ENCODE measurements at places on chromosomes 13 and 19.

GRCh38 chr13:111893607-111894443 is 173.1 kb upstream of the SOX1 start:
- DNase-seq = peak; percentile 71

- DNase-seq = no peak
These were observed 165.2 kb downstream of the SHISA2 start for GRCh38 chr13:25886438-25887214.

DNA sequence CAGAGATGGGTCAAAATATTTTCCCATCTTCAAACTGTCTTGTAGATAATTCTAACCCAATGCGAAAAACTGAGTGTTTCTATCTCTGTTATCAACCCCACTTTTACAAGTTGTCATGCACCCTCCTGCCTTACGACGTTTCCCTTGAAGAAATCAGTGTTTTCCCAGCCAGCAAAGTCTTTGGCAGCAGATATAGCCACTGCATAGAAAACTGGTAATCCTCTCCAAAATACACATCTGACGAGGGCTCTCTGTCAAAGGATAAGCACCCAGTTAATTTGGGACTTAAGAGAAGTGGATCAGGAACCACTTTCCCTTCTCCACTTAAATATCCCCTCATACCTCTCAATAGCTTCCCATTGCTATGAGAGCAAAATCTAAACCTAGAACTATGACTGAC is 351.9 kb upstream of the MIR17HG start:
- DNase-seq = no peak

DNA sequence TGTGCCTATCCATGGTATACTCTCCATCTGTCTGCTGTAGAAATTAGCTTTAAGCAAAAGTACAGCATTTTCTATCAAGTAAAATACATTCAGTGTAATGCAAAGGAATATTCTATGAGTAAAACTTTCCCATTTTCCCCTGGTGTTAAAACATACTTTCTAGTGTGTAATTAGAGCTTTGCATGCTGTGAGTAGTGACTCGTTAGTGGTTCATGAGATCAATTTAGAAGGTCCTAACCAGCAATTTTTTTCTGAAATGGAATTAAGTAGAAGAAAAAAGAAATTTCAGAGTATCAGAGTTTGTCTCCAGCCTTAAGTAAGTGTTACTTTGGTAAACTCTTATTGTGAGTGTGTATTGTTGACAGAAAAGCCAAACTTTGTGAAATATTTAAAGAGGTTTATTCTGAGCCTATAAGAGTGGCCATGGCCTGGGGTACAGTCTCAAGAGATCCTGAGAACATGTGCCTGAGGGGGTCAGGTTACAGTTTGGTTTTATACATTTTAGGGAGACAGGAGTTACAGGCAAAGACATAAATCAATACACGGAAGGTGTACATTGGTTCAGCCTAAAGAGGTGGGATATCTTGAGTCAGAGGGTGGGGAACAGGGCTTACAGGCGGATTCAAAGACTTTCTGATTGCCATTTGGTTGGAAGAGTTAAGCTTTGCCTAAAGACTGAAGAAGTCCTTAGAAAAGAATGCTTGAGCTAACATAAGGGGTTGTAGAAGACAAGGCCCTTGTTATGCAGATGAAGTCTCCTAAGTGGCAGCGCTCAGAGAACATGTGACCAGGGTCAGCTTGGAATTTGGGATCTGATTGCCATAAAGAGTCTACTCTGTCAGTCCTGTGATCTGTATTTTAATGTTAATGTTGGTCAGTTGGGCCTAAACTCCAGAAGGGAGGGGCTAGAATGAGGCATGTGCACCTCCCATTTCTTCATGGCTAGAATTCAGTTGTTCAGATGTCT is 25.5 kb downstream of the FAM187B start:
- DNase-seq = no peak

DNA sequence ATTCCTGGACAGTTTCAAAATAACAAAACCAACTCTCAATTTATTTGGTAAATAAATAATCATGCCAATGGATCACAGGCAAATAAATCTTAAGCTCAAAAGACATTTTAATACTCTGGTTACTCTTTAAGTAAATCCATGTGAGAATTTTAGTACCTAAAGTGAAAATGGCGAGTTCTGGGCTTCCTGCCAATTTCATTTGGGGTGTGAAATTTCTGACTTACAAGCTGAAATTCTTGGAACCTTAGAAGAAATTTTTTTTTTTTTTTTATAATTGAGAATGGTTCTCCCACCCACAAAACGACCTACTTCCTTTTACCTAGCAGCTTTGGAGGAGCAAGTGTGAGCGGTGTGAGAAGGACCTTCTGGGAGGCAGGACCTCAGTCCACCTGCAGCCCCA is 354.5 kb upstream of the NBEA start:
- no peak for DNase-seq

DNA sequence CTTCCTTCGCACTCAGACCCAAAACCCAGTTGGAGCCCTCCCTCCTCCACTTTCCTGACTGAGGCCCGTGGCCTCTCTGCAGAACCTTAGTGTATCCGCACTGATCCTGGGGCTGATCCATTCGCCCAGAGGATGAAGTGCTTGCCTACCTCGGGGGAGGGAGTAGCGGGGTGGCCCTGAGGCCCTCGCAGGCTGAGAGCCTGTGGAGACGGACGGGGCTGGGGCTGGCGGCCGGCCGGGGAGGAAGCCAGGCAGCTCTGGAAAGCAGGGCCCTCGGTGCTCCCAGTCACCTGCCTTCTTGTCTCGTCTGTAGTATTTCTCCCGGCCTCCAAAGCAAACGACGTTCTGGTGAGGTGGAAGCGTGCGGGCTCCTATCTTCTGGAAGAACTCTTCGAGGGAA is 1.3 kb downstream of the PROZ start:
- DNase-seq = peak; percentile 55

DNA sequence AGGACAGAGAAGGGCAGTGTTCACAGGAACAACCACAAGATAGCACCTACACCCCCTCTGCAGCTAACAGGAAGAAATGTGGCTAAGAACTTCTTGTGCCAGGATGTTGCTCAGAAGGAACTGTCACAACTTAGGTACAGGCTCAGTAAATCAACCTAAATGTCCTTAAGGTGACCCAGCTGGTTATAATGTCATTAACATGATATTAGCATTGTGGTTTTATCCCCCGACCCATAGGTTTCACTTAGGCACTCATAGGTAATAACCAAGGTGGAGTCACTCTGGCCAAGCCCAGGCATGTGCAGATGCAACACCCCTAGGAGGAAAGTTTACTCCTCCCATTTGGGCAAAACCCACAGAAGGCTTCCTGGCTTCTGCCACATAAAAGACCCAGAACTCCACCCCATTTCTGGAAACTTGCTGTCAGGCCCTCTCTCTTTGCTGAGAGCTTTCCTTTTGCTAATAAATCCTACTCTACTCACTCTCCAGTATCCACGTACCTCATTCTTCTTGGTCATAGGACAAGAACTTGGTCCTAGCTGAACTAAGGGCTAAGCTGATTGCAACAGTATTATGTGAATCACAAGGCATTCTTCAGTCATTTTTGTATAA is 951.3 kb downstream of the SLITRK5 start:
- DNase-seq = no peak

DNA sequence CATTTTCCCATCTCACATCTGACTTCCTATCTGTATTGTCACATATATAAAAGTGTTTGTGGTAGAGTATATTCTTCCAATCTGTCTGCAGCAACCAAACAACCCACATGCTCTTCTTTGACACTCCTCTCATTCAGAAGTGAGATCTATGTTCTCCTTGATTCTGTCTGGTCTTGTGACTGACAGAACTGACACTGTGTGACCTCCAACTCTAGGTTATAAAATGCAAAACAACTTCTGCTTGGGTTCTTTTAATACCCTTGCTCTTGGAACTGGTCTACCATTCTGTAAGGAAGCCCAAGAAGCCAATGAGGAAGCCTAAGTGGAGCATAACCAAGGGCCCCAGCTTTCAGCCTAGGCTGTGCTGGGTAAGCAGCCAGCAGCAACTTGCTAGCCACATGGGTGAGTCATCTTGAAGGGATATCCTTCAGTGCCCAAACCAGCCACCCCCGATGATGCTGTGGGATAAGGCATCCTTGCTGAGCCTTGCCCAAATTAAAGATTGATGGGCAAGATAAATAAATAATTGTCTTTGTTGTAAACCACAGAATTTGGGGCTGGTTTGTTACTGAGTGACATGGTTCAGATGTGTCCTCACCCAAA is 18.4 kb upstream of the ITM2B start:
- DNase-seq = no peak

DNA sequence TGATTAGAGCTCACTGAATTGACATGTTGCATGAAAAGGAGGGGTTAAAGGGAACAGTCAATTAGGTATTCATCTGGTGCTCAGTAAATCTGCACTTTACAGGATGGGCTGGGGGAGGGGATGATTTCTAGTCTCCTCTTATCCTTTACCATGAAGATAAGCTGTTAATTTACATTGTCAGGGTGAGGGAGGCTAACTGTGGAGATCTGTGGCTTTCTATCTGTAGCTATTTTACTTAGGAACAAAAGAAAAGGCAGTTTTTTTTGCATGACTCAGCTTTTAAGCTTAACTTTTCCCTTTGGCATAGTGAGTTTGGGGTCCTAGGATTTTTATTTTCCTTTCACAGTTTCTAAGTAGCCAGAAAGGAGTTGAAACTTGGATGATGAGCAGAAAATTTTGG is 253.3 kb downstream of the LMO7 start:
- no peak for DNase-seq

- DNase-seq = no peak
These were observed 5.5 kb downstream of the MYDGF start for GRCh38 chr19:4664642-4665041.

DNA sequence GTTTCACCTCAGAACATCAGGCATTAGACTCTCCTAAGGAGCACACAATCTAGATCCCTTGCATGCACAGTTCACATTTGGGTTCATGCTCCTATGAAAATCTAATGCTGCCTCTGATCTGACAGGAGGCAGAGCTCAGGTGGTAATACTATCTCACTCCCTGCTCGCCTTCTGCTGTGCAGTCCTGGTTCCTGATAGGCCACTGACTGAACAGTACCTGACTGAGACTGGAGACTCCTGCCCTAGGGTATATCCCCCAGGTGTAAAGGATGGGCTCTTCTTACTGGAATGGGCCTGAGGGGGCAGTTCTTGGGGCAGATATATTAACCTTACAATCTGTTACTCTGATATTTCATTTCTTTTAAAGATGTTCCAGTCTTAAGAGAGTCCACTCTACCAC is 6.3 kb downstream of the OBI1 start:
- DNase-seq = no peak

DNA sequence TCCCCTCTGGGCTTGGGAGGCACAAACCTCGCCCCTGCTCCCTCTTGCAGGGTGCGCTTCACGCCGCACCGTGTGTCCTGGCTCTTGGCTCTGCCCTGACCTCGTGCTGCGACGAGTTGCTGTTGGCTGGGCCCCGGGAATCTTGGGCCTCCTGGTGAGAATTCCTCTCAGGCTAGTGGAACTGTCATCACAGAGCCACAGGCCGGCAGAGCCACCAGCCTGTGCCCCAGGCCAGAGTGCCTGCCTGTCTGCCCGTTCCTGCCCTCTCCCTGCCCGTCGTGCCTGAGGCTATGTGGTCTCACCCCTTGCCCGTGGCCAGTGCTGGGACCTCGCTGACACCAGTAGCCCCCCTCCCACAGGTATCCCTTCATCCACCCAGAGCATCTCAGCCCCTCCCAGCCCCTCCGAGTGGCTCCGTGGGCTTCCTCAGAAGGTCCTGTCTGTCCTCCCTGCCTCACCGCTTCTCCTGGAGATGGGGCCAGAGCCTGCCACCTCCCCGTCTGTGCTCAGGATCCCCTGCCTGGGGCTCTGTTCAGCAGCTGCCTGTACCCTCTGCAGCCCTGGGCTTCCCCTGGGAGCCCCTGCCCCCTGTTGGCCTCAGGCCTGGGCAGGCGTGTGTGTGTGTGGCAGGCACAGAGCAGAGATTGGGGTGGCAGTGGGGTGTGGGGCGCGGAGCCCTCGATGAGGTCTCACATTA is 13.3 kb downstream of the NDUFB7 start:
- no peak for DNase-seq

DNA sequence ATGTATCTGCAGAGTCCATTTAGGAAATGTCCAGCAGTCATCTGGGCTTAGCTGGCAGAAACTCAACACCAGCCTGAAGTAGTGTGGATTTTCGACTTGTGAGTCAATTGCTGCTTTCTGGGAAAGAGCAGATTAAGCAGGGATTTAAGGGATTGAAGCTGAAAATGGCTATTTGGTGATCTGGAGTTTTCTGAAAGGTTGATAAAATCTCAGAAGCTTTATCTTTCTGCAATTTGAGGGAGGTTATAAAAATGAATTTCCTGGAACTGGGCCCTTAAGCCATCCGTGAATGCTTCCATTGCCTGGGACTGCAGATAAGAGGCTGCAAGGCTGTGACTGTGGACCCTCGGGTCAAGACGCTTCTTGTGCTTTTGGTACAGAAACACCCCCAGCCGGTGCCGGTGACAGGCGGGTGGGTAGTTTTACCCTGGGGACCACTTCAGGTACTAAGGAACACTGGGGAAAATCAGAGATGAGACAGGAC is 61.5 kb downstream of the COL4A1 start:
- no peak for DNase-seq

DNA sequence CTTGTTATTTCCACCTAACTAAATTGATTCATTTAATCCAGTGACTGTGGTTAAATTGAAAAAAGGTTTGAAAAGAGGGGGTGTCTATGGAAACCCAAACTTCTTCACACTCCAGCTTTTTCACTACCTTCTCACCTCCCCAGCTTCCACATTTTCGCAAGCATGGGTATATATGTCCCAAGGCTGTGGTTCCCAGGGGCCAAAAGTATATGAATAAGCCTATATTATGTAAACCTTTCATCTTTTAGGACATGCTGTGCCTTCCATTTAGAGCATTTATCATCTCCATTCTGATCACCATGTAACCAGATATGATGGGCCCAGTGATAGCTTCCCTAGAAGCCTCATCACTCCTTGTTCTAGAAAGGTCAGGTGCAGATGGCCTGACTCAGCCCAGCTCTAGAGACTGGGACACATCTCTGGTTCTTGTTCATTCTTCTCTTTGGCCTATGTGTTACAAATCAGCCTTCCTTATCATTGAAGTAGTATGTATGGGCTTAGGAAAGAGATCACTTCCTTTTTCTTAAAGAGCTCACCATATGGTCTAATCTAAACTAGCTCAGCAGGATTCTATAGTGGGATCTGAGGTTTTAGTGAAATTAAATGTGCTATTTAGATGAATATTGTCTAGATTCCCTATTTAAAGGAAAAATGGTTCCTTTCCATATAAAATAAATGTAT is 19.5 kb upstream of the ARL11 start:
- no peak for DNase-seq

GRCh38 chr19:38726761-38727301 is 17.4 kb downstream of the CAPN12 start:
- no peak for DNase-seq

Measured in ecto neural progenitor cell (in vitro differentiated cells).